ENCODE measurements at places on chromosomes 6 and 20. TPM values are rescaled to one million over a fixed set of nuclear protein-coding genes. Genes with fewer than 3 reads are reported as not detected.

Gene TCP11
- 0.23 TPM for total RNA-seq

Gene OR2H1
- total RNA-seq = not detected

Gene DSN1
- 42.4 TPM for total RNA-seq

Gene TFAP2C
- not detected for total RNA-seq

Gene SYNE1
- 47.6 TPM for total RNA-seq

Gene HLA-F
- 2.4 TPM for total RNA-seq

Gene SLC22A16
- not detected for total RNA-seq

Gene DEFB132
- total RNA-seq = not detected

Gene POM121L2
- total RNA-seq = not detected

Gene MCHR2
- not detected for total RNA-seq

Gene PSMG4
- 30.6 TPM for total RNA-seq

Gene CCDC167
- total RNA-seq = 47.6 TPM

Gene ANGPT4
- total RNA-seq = not detected

Gene PAK1IP1
- 28.1 TPM for total RNA-seq

Gene CAGE1
- total RNA-seq = not detected

Gene CCN2
- 46.6 TPM for total RNA-seq

Gene SLC17A9
- total RNA-seq = not detected

Gene JPH2
- 24.4 TPM for total RNA-seq

Gene HEY2
- not detected for total RNA-seq

Gene RBPJL
- total RNA-seq = not detected

Gene RSPO3
- total RNA-seq = not detected

Gene OPRL1
- total RNA-seq = 1.2 TPM

Gene DDRGK1
- total RNA-seq = 52.6 TPM

Gene AVP
- total RNA-seq = not detected

Gene SPATA25
- total RNA-seq = 4.1 TPM

Gene USP49
- total RNA-seq = 1.7 TPM

Gene HLA-DQB1
- total RNA-seq = not detected

Gene ELOVL4
- 5.5 TPM for total RNA-seq

Gene SEMG1
- not detected for total RNA-seq

Gene RNF39
- total RNA-seq = not detected

Gene EZR
- 84.7 TPM for total RNA-seq

Gene C20orf144
- total RNA-seq = 0.06 TPM

Gene RIMS4
- not detected for total RNA-seq

Gene PLEKHG1
- total RNA-seq = 0.06 TPM

Gene GPR6
- total RNA-seq = not detected

Gene ABHD16B
- total RNA-seq = not detected

Gene GSTA3
- not detected for total RNA-seq

Gene CYB5R4
- total RNA-seq = 25.8 TPM

Gene TSPO2
- not detected for total RNA-seq

Gene CCN5
- not detected for total RNA-seq

Gene HLA-DRA
- 0.38 TPM for total RNA-seq

Gene ZNF391
- total RNA-seq = 0.57 TPM

Gene DNAAF9
- total RNA-seq = 6.9 TPM

Gene IRF4
- total RNA-seq = not detected

Gene METTL24
- not detected for total RNA-seq

Gene LRFN2
- total RNA-seq = not detected

Gene GTPBP2
- total RNA-seq = 45.5 TPM

Gene FAM217A
- not detected for total RNA-seq

Gene HLA-DPA1
- total RNA-seq = 0.86 TPM

Gene HSPA1A
- 101 TPM for total RNA-seq

Gene FGD2
- total RNA-seq = not detected

Gene SLC22A1
- 0.19 TPM for total RNA-seq

Gene LINC00237
- total RNA-seq = not detected

Gene PCIF1
- total RNA-seq = 13.6 TPM

Gene ADAM33
- total RNA-seq = 0.13 TPM

Gene AIG1
- 41.6 TPM for total RNA-seq
